Activated CD4-positive, alpha-beta T cell treated with anti-CD3 and anti-CD28 coated beads for 36 hours (primary cell): ENCODE measurements at places on chromosomes 7 and 10.

GRCh38 chr10:57905861-57906260 is 361.8 kb downstream of the IPMK start:
- DNase-seq, result no peak

- no peak for DNase-seq
Measured at GRCh38 chr7:95441042-95441823, 6.4 kb upstream of the PON2 start.

- peak; percentile 65 for DNase-seq
Measured at GRCh38 chr10:117005026-117005526, at the start of gene SHTN1. Gene SHTN1, minus strand, starts transcription at chr10:117005187. Its CDS starts 108 bp downstream, at chr10:117005079.

GRCh38 chr10:22899775-22900174 is 28.1 kb upstream of the ARMC3 start:
- DNase-seq, result no peak
